Activated T-helper 1 cell treated with Interleukin-2 at 50 U/mL for 16 hours (primary cell): ENCODE measurements at places on chromosomes 16 and 17.

DNA sequence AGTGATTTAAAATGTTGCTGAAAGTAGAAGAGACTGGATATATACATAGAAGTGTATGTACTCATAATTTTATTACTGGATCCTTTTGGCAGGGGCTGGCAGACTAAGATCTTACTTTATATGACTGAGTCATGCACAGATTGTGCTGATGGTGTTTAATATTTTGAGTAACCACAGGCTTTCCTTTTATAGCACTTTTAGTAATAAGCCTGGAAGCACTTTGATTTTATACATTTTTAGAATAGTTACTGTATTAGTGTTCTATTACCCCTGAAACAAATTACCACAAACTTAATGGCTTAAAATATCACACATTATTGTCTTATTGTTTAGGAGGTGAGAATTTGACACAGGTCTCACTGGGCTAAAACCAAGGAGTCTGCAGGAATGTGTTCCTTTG lies 113.4 kb upstream of the CDH8 start:
- no peak for DNase-seq

DNA sequence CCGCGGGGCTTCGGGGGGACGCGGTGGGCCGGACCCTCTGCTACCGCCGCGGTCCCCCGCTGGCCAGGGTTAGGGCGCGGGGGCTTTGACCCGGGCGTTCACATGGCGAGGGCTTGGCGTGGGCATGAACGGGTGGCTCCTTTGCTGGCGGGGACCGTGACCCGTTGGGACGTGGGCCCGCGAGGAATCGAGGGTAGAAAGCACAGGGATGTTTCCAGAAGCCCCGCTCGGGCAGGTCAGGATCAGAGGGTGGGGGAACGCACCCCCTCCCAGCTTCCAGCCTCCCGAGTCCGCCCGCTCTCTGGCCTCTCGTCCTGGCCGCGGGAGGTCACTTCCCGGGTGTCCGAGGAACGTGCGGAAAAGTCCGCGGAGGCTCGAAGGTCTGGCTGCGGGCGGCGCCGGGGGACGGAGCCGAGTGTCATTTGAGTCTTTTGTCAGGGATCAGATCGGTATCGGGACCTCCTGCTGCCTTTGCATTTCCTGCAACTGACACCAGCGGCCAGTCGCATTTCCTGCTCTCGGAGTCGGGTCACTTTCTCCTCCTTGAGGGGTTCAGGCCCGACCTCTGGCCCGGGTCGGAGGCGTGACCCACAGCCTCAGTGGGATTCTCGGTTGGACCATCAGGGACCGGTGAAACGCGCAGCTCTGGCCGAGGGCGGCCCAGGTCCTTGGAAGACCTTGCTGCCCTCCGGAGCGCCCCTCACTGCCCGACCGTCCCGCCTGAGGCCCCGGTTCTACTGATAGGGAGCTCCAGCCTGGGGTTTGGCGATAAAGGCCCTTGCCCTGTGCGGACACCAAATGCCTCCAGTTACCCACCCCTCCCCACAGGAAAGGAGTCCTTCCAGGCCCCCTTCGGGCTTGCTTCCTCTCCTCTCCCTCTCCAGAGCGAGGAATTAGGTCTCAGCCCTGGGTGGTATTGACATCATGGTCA lies 702 bp upstream of the WNT3 start:
- no peak for DNase-seq

- DNase-seq: no peak
Observed at GRCh38 chr16:88331989-88332920, 50.5 kb upstream of the ZNF469 start.

DNA sequence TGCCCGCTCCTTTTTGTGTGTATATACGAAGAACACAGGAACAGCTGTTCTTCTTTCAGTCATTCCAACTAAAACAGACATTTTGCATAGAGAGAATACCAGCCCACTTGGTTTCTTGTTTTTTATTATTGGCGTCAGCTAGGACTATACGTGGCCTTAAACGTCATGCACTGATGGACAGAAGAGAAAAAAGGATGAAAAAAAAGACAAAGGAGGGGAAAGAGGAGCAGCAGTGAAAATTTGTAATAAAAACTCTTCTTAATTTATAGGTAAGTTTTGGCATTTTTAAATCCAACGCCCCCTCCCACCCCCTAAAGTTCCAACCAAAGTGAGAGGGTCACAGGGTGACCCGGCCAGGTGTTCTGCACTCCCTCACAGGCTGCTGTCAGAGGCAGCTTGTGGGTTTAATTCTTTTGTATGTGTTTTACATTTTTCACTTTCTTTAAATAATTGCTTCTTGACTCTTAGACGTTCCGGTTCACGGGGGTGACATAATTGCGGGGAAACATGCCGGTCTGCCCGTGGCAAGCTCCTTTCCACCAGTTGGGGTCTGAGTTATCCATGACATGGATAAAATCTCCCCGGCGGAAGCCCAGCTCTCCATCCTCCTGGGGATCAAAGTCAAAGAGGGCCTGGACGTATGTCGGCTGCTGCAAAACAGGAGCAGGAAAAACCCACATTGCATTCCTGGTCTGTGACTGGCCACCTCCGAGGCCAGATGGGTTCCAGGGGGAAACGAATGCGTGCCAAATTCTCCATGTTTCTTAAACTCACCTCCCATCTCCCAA lies 30.9 kb upstream of the SLC25A19 start:
- no peak for DNase-seq

DNA sequence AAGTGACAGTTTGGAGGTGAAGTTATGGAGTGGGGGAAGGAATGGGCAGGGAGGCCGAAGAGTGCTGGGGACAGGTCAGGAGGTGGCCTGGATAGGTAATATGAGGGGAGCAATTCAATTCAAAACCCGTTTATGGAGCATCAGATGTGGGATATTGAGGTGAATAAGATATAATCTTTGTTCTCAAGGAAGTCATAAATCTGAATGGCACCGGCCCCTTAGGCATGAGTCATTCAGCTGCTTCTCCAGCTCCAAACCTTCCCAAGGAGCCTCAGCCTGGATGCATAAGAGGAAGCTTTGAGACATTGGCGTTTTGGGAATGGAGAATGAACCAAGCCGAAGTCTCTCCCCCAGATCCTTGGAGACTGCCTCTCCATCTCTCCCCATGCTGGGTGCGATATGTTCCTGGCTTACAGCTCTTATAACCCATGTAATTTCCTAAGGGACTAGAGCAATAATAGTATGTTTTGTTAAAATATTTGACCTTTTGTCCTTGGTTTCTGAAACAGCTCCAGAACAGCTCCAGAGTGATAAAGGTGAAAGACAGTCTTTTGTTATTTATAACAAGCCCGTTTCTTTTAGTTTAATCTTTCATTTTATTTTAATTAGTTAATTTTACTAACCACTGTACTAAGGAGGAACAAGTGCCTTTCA lies 1.7 kb downstream of the TUBG2 start:
- no peak for DNase-seq
